Activated T-helper 17 cell treated with anti-CD3 and anti-CD28 coated beads, Interleukin-2, amount 50 U/mL, for 72 hours (primary cell): ENCODE measurements at places on chromosomes 2 and 18.

DNA sequence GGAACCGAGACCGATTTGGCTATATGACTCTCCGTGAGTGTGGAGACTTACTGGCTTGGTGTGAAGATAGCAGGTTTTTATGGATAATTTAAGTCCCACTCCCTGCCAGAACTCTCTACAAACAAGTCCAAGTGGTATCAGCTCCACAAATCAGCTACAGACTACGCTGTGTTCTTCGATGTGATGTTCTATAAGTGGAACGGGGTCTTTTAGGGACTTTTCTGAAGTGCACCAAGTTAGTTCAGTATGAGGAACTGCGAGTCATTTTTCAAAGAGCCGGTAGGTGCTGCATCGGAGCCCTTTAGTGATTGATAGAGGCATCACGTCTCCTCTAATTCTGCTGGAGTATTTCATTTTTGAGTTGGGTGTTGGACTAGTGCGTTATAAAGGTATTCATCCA is 107.1 kb downstream of the TSHZ1 start:
- ATAC-seq = no peak

- no peak for ATAC-seq
Measured at GRCh38 chr18:48026216-48026615, 95.8 kb upstream of the SMAD2 start.

DNA sequence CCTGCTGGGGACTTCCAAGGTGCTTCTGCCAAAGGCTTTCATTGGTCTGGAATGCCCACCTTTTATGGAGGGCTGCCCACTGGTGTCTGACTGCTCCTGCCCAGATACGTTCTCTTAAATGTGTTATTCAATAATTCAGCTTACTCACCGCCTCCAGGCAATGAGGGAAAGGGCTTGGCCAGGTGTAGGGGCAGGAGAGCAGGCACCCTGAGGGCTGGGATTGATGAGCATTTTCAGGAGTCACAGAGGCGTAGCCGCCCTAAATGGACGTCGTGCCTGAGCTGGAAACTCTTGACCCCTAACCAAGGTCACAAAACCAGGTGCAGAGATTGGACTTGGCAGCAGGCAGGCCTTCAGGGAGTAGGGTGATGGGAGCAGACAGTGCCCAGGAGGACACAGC is 26.8 kb downstream of the MAL start:
- ATAC-seq = no peak

DNA sequence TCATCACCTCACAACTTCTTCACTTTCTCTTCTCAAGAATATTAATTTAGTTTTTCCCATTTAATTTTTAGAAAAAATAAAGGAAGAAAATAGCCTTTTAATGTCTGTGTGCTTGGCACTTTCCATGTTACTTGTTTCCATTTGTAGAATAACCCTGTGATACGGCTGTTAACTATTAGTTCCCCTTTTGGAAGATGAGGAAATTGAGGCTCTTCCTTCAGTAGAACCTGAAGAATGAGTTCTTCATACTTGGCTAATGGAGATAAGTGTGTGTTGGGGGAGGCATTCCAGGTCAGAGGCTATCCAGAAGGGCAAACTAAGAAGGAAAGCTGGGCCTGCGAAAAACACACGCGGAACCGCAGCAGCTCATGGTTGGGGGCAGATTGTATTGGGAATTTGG is 38.3 kb downstream of the ZNF532 start:
- ATAC-seq = no peak

GRCh38 chr2:1431886-1432400 is 18.7 kb downstream of the TPO start:
- no peak for ATAC-seq

GRCh38 chr2:226916669-226917068 is 80.8 kb downstream of the RHBDD1 start:
- no peak for ATAC-seq

GRCh38 chr2:128593879-128594650 is 275.4 kb upstream of the HS6ST1 start:
- no peak for ATAC-seq
